GDM1 (cell line): ENCODE measurements at places on chromosomes 11 and 22.

DNA sequence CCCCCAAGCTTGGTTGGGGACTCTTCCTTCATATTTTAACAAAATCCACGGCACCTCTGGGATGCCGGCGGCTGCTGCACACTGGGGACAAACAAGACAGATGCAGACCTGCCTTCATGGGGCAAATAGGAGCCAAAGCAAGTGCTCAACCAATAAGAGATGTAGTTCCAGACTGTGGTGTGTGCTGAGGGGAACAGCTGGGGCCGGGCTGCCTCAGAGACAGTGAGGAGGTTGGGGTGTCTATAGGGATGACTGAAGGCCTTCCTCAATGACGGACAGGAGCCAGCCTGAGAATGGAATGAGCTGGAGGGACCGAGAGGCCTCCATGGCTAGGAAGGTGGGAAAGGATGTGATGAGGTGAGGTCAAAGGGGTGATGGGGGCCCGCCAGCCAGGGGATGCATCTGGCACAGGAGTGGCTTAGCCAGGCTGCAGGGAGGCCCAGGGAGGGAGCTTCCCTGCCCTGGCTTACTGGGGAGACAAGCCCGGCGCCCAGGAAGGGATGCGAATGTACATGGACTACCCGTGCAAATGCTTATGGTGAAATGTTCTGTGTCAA, 10.3 kb upstream of the CTSD start:
- DNase-seq, result no peak

DNA sequence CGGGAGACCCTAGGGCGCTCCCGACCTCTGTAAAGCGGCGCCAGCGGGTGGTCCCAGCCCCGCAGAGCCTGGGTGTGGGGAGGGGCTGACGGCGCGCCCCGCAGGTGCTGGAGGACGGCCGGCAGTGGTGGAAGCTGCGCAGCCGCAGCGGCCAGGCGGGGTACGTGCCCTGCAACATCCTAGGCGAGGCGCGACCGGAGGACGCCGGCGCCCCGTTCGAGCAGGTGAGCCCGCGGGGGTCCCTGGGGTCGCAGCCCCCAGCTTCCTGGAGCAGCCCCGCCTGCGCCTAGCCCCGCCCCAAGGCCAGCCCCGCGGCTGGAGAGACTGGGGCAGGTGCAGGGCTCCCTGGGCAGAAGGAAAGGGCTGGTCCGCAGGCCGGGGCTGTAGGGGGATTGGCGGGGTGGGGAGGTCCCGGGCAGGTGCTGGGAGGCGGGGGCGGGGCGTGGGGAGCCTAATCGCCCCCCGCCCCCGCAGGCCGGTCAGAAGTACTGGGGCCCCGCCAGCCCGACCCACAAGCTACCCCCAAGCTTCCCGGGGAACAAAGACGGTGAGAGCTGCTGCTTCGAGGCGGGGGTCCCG, 19.7 kb downstream of the EPS8L2 start:
- no peak for DNase-seq

GRCh38 chr11:102513869-102514268, 16.7 kb downstream of the MMP7 start:
- no peak for DNase-seq

- no peak for DNase-seq
Observed at GRCh38 chr11:14672635-14673034, 29.0 kb downstream of the PDE3B start.

GRCh38 chr22:19446603-19447329, 745 bp downstream of the C22orf39 start:
- DNase-seq, result no peak

GRCh38 chr11:46364056-46364455, 16.8 kb downstream of the DGKZ start:
- no peak for DNase-seq
